OCI-LY7 (cell line): ENCODE measurements at places on chromosomes 6 and 20.

- no peak for DNase-seq
Observed at GRCh38 chr6:141451181-141451510, 681.6 kb upstream of the GJE1 start.

DNA sequence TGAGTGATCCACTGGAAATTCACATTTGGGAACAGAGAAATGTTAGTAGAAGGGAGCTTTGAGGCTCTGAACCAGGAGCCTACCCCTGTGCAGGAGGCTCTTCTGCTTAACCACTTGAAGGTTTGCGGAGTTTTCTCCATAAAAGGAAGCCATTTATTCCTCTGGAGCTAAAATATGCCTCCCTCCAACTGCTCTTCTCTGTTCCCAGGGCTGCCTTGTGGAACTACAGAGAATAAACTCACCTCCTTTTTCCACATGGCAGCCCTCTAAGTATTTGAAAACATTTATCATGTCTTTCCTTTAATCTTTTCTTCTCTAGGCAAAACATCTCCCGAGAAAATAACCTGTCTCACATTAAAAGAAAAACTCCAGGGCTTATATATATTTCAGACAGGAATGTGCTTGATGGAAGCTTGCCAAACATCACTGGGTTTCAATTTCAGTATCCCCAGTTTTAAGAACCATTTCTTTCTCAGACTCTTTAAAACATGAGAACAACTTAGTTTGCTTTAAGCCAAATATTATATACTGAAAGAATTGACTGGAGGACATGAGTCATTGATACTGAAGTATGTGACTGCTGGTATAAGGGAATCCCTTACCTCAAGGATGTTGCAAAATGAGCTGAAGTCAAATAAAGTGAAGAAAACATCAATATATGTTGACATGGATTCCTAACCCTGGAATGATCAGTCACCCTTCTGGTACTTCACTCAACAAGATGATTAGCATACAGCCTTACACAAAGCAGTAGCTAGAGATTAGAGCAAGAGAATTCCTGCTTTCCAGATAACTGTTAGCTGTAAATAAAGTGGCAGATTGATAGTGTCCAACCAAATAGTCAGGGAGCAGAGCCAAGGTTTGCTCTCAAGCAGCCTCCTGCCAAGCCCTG, 74.0 kb downstream of the ZBTB2 start:
- DNase-seq, result no peak

DNA sequence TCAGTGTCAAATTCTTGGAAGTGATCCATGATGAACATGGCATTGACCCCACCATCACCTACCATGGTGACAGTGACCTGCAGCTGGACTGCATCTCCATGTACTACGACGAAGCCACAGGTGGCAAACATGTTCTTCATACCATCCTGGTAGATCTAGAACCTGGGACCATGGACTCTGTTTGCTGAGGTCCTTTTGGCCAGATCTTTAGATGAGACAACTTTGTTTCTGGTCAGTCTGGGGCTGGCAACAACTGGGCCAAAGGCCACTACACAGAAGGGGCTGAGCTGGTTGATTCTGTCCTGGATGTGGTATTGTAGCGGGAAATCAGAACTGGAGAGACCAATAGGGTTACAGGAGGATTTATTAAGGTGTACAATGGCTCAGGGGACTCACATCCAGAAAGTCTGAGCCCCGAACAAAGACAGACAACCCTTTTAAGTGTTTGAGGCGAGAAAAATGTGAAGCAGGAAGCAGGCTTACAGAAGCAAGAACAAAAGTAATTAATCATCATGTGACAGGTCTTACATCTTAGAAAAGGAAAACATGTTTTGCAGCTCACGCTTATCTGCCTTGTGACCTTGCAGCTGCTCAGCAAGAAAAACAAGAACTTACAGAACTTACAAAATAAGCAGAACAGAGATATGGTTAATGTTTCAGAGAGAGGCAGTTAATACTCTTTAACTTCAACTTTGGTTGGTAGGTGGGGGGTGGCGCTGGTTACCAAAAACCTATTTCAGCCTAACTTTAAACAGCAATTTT, 58.8 kb upstream of the MOCS1 start:
- peak; percentile 19 for DNase-seq

DNA sequence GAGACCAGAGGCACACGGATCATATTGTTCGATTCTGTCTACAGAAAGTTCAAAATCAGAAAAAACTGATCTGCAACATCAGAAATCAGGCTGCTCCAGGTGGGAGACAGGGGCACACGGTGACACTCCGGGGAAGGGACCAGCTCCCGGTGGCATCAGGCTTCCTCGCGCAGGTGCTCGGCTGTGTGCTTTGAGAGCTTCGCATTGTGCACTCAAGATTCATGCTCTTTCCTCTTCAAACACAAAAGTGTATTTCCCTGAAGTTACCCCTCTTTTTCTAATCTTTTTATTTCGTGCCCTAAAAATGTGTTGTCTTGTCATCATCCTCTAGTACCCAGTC, 108.1 kb downstream of the DLL1 start:
- DNase-seq, result no peak

DNA sequence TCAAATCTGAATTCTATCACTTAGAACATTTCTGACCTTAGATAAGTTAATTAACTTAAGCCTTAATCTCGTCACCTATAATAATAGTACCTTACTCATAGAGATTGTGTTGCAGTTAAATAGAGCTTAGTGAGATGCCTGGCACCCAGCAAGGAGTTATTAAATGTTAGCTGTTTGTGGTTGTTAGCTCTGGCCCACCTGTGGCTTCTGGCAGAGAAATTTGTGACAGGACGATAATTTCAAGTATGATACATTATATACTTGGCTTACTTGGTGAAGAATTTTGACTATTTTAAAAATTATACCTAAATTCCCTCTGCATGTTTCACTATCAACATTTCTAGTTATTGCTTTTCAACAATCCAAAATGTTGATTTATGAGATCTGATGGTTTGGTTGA, 102.9 kb upstream of the CEP162 start:
- no peak for DNase-seq

DNA sequence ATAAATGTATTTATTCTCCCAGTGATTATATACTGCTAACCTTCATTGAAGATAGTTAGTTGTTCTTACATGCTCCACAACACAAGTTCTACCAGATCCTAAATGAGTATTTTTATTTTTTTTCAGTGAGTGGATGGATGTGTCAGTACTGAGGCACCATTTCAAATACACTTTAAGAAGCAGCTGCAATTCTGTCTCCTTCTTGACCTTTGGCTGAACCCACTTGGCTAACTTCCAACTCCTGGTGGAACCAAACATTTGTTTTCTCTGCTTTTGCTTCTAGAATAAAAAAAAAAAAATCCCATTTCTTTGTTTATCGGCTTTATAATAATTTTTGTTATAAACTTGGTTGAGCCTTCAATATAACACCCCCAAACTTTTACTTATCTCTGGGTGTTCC, 458.3 kb upstream of the MAP3K7 start:
- no peak for DNase-seq

GRCh38 chr6:17666646-17667045, 40.1 kb downstream of the NUP153 start:
- DNase-seq, result no peak

- DNase-seq, result peak; percentile 99
Observed at GRCh38 chr6:26123947-26124780, 36.9 kb downstream of the HFE start.
